ENCODE measurements at places on chromosomes 5 and 9. TPM values are rescaled to one million over a fixed set of nuclear protein-coding genes. Genes with fewer than 3 reads are reported as not detected.

Gene SHC3
- total RNA-seq = 0.83 TPM

DNA sequence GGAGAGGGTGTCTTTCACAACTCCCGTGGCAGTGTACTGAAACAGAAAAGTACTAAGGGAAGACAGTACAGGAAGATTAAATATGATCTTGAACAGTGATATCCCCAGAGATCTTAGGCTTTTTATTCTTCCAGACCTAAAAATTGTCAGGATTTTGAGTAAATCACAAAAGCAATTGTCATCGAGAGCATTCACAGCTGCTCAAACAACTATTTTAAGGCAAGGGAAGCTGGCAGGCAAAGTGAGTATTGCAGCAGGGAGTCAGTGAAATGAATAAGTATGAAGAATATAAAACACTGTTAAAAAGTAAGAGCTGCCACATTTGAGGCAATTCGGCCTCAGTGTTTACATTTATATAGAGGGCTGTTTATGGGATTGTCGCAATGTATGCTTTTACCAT is 479.0 kb downstream of the CAAP1 start:
- no peak for DNase-seq

DNA sequence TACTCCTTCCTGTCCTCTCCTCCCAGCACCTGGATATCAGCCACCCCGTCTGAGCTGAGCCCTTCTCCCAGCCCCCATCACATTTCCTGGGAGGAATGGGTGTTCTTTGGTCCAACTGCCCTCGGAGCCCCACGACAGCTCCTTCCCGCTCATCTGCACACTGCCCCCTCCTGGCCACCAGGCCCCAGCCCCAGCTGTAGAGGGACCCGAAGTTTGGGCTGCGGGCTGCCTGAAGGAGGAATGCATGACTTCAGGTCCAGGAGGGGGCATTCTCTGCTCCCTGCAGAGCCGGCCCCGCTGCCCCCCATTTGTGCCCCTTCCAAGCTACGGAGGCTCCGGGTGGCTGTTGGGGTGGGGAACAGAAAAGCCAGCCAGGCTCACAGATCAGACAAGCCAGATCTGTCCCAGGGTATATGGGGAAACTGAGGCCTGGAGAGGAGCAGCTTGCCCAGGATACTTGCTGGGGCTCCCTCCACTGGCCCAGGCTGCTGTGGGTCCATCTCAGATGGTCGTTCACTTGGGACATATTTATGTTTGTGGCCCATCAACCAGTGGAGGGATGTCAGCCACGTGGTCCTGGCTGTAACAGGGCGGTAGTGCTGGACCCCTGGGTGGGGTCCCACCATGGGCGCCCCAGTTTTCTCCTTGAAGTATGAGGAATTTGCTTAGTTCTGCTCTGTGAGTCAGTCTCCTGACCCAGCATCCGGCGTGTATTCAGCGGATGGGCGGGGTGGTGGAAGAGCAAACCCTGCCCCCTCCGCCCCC is 33.1 kb downstream of the DAB2IP start:
- DNase-seq = peak; percentile 77

DNA sequence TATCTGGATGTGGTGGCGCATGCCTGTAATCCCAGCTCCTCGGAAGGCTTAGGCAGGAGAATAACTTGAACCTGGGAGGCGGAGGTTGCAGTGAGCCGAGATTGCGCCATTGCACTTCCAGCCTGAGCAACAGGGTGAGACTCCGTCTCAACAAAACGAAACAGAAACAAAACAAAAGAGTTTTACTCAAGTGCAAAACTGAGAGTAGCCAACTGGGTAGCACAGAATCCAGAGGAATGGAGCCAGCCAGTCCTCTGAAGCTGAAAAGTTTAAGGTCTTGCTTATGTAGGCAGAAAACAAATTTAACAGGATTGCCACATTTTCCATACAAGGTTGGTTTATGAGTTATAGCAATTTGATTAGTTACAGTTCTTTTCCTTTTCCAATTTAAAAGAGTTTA is 32.0 kb downstream of the SPIN1 start:
- no peak for DNase-seq

Measured in glutamatergic neuron (in vitro differentiated cells).